Kidney tubule cell (primary cell): ENCODE measurements at places on chromosomes 7 and 10.

GRCh38 chr10:127563718-127564553 is 14.8 kb downstream of the NPS start:
- DNase-seq, result peak; percentile 54

- DNase-seq, result no peak
These were observed at the start of gene SVOPL for GRCh38 chr7:138700857-138701536. Gene SVOPL (minus strand): TSS chr7:138701362. CDS start chr7:138679045, 22,317 bp downstream.

GRCh38 chr10:84256510-84257342 is 11.9 kb downstream of the RGR start:
- peak; percentile 25 for DNase-seq

GRCh38 chr10:130015075-130015695 is 51.1 kb upstream of the EBF3 start:
- no peak for DNase-seq
